ENCODE measurements at places on chromosomes 1 and 21.

- no peak for DNase-seq
Observed at GRCh38 chr1:167248707-167249642, 28.3 kb downstream of the POU2F1 start.

- DNase-seq, result no peak
Observed at GRCh38 chr1:94713472-94714141, 106.5 kb upstream of the SLC44A3 start.

DNA sequence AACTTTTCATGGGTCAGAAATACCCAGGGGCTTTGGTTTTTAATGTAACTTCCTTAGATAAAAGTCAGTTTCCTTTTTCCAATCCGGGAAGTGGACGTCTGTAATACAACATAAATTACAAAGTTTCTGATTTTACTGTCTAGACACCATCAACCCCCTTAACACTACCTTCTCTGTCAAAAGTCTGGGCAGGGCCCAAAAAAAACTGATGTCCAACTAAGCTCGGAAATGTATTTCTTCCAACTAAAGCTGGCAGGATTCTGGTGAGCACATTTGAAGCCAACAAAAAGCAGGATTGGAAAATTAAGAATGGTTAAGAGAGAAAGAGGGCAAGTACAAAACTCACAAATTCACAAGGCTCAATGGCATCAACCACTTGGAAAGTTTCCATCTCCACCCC is 24.3 kb downstream of the DDAH1 start:
- no peak for DNase-seq

DNA sequence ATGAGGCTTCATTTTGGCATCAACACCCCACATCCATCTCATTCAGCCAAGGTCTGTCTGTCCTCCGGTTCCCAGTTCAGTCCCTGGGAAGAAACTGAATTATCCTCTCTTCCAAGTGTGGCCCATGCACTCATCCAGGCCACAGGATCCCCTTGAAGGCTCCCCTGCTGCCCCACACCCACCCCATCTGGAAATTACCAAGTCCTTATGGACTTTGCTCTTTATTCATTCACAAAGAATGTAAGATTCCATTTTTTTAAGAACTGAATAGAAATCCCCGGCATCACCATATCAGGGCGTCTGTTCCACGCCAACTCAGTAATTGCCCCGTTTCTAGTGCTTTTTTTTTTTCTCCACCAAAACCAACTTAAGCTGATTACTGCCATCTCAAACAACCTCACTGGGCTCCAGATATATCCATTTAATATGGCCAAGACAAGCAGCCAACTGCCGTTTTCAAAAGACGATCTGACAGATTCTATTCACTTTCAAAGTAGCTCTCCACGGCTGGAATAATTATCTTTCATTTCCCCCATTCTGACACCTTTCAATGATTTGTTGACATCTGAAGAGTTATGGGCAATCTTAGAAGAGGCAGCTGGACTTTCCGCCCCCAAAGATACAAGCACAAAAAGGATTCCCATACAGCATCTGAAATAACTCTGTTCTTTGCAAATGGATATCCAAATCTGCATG is 55.9 kb downstream of the OLIG1 start:
- no peak for DNase-seq

DNA sequence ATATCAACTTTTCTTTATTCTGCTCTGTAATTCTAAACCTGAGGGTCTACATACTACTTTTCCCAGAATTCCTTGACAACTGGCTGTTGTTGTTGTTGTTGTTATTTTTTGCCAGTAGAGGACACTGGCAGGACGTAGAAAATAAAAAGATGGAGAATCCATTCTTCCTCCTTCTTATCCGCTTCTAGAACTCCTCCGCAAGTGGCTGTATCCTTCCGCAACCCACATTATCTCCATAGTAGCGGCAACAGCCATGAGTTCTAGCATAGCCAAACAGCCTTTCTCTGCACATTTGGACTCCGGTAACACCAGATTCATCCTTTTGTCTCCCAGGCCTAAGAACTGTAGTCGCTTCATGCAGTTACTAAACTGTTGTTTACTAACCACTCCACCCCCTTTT is 91.1 kb upstream of the CACHD1 start:
- no peak for DNase-seq

DNA sequence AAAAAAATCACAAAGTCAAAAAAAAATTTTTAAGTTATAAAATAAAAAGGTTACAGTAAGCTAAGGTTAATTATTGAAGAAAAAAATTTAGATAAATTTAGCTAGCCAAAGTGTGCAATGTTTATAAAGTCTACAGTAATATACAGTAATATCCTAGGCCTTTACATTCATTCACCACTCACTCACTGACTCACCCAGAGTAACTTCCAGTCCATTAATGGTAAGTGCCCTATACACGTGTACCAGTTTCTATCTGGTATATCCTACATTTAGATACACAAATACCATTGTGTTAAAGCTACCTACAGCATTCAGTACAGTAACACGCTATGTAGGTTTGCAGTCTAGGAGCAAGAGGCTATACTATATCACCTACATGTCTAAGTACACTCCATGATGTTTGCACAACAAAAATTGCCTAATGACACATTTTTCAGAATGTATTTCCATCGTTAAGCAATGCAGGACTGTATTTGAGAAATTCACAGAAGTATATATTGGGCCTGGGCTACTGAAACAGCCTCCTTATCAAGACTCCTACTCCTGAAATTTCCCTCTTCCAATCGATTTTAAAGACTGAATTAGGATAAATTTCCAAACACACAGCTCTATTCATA is 155.1 kb downstream of the COP1 start:
- no peak for DNase-seq

GRCh38 chr1:1554926-1555915 is 14.8 kb upstream of the TMEM240 start:
- DNase-seq, result no peak

GRCh38 chr1:61344696-61345095 is 262.3 kb downstream of the NFIA start:
- DNase-seq, result no peak

DNA sequence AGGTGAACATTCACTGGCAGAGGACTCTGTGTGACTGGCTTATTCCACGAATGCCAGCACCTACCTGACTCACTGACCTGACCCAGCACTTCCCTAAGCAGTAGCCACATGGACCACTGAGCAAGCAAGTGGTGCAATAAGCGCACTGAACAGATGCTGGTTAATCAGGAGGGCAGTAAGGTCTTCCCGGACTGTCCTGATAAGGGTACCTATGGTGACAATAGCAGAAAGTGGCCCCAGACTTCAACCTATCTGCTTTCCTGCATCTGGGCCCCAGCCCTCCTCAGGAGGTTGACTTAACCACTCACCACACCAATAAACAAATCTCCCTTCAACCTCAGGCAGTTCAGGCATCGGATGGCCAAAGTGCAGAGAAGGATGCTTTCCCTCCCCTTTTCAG is 65.7 kb downstream of the SETD4 start:
- no peak for DNase-seq

DNA sequence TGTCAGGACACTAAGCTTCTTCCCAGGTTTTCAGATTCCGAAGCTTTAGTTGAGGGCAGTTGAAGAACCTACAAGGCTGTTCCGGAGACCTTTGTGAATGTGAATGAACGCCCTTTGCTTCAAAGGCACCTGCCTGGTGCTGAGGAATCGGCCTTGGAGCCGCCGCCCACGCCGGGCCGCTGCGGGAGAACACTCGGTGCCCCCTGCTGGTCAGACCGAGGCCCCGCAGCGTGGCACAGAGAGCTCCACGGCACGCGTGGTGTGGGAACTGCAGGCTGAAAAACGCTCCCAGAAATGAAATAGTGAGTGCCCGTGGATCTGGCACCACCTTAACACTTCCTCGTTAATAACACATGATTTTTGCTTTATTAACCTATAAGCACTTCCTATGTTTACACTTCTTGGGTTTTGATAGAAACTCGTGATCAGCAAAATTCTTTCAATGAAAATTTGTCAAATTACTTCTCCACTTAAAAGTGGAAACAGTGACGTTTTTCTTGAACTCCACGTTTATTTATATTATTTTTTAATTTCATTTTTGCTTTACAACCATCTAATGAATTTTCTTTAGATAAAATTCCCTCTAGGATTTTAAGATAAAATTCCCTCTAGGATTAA is 460.6 kb downstream of the DSCAM start:
- DNase-seq, result peak; percentile 17

DNA sequence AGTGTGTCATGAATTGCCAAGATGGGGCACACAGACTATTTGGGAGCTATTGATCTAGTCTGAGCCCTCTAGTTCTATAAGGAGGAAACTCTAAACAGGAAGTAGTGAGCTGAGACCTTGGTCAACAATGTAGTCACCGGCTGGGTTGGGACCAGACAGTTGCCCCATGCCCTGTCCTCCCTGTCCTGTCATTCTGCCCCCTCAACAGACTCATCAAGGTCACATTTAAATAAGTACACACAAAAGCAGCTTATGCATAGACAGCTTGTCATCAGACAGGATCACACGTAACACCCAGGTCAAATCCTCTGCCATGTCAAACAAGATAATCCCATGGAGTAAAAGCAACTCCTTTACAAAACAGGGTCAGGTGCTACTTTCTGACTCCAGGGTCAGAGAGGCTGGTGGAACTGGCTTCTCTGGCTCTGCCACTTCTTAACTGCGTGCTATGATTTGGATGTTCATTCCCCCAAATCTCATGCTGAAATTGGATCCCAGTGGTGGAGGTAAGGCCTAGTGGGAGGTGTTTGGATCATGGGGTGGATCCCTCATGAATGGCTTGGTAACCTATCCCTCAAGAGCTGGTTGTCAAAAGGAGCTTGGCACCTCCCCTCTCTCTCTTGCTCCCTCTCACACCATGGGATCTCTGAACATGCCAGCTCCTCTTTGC is 128.9 kb downstream of the HIVEP3 start:
- DNase-seq, result no peak

DNA sequence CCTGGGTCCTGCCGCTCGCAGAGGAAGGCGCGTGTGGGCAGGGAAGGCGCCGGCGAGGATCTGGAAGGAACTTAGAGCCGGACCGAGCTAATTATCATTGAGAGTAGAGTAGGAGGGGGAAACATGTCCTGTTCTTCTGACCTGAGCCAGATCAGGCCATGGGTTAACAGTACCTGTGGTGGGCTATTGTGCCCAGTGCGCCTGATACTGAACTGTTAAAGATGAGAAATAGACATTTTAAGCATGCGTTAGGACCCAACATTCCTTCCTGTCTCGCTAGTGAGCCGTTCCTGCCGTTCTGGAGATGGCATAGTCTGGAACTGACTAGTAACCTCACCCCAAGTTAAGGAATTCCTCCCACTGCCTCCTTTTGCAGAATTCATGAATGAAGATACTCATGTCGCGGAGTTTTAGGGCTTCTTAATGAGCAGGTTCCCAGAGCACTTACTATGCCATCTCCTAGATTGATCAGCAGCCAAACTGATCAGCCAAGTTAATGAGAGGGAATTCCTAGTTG is 870 bp downstream of the STRIP1 start:
- no peak for DNase-seq

- DNase-seq, result no peak
Observed at GRCh38 chr1:37839676-37840075, 19.7 kb downstream of the MTF1 start.

- DNase-seq, result no peak
Observed at GRCh38 chr1:5519366-5520135, 472.7 kb downstream of the NPHP4 start.

DNA sequence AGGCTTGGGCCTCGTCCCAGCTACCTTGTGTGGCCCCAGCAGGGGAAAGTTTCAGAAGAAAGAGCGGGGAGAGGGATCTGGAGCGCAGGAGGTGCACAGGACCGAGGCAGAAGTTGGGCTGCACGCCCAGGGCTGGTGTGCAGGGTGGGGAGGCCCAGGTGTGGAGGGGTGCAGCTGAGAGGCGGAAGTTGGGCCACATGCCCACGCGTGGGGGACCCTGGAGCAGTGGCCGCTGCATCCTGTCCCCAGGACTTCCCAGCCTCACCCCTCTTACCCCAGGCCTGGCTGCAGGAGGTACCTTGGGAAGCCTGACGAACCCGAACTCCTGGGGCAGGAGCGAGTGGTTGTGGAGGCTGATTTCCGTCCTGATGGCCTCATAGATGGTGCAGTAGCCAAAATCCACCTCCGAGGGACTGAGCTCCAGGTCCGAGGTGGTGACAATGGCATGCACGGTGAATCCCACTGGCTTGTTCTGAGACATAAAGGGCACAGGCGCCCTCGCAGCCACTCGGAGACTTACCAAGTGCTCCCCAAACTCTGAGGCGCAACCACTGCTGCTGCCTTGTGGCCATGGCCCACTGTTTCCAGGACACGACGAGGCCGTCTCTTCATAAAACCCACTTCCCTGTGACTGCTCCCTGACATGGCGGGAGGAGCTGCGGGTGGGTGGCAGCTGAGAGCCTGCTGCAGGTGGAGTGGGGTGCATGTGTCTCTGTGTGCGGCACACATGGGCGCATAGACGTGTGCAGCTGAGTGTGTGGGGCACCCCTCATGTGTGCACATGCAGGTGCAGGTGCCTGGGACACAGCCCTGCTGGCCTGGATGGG is 20.4 kb upstream of the TMEM52 start:
- no peak for DNase-seq

DNA sequence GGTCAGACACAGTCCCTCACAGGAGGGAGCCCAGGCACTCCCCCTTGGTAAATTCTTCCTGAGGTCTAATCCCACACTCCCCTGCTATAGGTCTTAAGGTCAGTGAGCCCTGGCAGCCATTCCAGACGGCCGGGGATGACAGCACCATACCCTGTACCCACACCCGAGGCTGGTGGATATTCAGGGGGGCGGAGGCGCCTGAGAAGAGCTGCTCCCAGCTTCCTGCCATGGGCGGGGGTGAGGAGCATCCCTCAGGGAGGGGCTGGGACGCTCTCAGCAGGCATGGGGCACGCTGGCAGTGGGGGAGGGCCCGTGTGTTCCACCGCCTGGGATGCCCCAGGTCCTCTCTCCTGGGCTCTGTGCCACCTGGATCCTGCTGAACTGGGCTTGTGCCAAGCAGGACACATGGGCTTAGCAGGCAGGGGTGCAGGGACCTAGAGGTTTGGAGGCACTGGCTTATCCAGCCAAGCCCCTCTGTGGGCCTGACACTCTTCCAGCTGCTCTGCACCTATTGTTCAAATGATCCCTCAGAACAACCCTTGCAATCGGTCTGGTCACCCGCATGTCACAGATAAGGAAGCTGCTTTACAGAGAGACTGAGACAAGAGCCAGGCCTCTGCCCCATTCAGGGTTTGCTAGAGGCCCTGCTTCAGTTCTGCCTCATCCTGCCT is 5.7 kb upstream of the ADGRB2 start:
- DNase-seq, result peak; percentile 45

GRCh38 chr1:109331113-109331512 is 24.3 kb upstream of the MYBPHL start:
- DNase-seq, result no peak

GRCh38 chr1:173505391-173505790 is 28.3 kb downstream of the PRDX6 start:
- DNase-seq, result no peak

DNA sequence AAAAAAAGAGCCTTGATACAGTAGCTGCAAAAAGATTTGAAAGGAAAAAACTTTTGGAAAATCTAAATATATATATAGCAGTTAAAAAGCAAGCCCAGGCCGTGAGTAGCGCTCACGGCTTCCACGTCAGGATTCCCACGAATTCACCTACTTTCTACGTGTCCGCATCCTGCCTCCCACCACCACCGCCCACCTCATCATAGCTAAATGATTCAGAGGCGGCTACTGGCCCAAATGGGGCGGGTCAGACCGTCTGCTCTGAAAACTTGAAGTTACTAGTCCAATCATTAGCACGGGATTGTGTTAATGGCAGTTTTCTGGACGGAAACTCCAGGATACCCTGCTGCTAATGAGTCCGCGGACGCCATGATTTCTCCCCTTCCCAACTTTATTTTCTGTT is 1.3 kb upstream of the CCSAP start:
- DNase-seq, result no peak

- no peak for DNase-seq
Observed at GRCh38 chr1:98764485-98764884, 103.0 kb downstream of the SNX7 start.

All from dorsolateral prefrontal cortex (tissue), 122 donors.